ENCODE measurements at places on chromosomes 3 and 15.
A peak's percentile ranks its signal among the peaks of the same experiment; 100 is the strongest.

DNA sequence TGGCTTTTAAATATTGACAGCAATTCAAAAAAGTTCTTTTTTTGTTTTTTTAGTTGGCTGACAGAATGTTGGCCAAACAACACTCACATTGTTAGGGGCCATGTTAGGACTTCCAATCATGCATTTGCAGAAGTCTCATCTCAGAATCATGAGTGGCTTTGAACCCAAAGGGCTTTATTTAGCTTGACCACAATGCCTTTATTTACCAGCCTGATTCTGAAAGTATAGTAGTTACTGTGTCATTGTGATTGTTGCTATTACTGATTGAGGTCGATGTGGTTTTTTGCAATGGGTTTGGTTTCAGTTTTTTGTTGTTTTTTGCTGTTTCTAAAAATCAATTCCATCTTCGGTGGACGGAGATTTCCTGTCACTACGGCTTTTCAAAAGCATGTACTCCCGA, 7.2 kb downstream of the GLDN start:
- no peak for DNase-seq

DNA sequence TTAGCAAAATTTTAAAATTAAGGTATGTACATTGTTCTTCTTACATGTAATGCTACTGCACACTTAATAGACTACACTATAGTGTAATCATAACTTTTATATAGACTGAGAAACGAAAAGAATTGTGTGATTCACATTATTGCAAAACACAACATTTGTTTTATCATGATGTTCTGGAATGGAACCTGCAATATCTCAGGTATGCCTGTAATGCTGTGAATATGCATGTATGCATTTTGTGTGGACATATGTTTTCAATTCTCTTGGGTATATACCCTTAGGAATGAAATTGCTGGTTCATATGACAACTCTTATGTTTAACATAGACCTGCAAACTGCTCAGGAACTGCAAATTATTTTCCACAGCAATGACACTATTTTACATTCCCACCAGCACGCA, 38.6 kb upstream of the TJP1 start:
- DNase-seq: no peak

GRCh38 chr15:63382966-63383710, 1.5 kb upstream of the CA12 start:
- DNase-seq: no peak

DNA sequence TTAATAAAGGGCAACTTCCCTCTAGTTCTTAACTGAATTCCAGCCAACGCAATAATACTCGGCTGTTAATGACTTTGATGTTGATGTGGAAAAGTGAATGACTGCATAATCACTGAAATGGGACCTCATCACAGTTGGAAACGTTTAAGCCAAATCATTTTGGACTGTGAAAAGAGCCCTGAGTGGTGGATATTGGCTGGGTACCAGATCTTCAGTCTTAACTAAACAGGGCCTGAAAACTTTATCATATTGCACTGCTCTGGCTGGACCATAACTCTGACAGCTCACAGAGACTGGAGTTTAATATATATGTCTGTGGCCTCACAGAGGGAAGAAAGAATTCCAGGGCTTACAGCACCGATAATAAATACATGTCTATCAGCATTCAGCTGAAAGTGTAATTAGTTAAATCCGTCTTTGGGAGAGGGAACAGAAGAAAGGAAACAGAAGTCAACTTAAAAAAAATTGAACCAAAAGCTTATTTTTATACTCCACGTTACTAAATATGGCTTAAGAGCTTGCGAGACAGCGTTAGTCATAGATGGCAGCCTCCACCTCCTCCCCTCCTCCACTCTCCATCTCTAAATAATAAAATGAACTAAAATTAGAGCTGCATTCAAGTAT, 222.3 kb upstream of the CDIN1 start:
- DNase-seq: peak; percentile 49

DNA sequence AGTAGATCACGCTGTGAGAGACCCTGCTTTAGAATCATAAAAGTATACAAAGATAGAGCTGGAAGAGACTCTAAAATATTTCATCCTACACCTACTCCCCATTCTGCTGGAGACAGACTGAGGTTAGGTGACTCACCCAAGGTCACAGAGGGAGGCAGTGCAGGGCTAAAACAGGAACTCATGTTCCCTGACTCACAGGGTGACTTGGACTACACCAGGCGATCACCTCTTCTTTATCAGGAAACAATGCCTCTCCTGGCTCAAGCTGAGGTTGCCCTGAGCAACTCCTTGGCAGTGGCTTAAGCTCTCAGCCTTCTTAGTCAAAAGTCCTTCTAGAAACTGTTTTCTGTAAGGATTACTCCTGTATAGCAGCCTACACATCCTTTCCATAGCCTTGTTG, 26.4 kb upstream of the TNFAIP8L3 start:
- peak; percentile 84 for DNase-seq

GRCh38 chr3:169573148-169573547, 90.4 kb downstream of the MECOM start:
- DNase-seq: no peak

GRCh38 chr15:50075319-50075718, 43.7 kb downstream of the ATP8B4 start:
- DNase-seq: no peak
